Central memory CD4-positive, alpha-beta T cell (primary cell): ENCODE measurements at places on chromosomes 1 and 21.

DNA sequence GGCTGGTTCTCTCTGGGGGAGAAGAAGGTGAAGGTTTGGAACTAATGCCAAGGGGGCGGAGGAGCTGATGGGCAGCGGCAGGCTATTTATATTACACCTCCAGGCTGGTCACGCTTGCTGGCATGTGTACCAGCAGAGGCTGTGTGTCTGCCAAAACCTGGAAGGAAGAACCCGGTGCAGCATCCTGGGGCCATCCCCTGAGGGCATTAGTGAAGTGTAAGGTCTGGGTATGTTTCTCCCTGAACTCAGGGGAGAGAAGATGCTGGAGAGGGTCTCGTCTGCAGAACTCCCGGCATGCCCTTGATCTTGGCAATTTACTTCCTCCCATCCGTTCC lies 5.3 kb downstream of the DISP3 start:
- DNase-seq: no peak

DNA sequence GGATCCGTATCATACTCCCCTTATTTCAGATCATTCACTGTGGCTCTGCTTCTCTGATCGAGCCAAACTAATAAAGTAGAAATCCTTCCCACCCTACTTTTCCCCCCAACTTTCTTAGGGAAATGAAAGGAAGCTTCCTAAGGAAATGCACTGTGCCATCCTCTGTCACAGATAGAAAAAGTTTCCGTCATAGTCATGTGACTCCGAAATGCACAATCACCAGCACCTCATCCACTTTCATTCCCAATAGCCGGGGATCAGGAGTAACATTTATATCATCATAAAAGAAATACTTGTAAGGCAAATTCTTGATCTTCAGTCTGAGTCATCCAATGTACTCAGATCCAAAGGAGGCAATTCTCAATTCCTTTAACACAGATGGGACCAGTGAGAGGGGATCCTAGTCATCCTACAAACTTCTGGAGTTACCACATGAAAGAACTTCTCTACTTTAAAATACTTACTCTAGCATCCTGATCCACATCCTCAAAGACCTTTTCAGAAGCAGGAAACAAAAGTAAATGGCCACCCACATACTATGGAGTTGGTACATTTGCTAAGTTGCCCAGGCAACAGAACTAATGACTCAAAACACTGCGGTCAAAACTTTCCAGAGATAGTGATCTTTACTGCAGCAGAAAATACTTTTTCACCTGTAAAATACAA lies 97.8 kb upstream of the ZC3H11B start:
- no peak for DNase-seq

DNA sequence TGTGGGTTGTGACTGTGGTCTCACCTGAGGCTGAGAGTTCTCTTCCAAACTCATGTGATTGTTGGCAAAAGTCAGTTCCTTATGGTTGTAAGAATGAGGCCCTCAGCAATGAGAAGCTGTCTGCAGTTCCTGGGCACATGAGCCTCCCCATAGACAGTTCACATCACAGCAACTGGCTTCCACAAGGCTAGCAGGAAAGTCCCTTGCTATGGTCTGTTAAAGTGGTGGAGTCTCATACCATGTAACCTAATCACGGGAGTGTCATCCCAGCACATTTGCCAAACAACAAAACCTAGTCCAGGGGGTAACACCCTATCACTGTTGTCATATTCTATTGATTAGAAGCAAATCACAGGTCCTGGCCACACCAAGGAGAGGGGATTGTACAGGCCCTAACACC lies 163.8 kb downstream of the BACH1 start:
- DNase-seq: no peak

DNA sequence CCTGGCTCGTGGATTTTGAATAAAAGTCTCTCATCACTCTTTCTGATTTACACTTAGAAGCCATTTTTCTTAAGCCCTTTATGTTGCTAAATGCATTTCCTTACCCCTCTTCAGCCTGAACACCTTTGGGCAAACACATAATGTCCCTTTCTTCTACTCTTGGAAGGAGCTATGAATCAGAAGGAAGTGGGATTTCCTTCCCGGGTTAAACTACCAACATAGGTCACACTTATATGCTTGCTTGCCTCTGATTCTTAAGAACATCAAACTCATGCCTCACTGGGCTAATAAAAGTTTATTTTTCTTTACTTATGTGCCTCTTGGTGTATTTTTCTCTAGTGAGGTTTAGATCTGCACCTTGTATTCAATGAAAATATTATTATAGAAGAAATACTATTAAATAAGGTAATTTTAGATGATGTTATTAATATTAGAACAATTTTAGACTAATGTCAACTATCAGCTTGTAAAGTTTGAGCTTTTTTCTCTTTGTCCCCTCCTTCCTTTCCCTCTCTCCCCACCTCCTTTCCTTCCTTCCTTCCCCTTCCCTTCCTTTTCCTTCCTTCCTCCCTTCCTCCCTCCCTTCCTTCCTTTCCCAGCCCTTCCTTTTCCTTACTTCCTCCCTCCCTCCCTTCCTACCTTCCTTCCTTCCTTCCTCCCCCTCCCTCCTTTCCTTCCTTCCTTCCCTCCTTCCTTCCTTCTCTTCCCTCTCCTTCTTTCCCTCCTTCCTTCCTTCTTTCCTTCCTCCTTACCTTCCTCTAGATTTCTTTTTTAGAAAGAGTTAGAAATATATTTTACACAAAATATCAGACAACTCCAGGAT lies 66.5 kb upstream of the KCNJ6 start:
- no peak for DNase-seq

DNA sequence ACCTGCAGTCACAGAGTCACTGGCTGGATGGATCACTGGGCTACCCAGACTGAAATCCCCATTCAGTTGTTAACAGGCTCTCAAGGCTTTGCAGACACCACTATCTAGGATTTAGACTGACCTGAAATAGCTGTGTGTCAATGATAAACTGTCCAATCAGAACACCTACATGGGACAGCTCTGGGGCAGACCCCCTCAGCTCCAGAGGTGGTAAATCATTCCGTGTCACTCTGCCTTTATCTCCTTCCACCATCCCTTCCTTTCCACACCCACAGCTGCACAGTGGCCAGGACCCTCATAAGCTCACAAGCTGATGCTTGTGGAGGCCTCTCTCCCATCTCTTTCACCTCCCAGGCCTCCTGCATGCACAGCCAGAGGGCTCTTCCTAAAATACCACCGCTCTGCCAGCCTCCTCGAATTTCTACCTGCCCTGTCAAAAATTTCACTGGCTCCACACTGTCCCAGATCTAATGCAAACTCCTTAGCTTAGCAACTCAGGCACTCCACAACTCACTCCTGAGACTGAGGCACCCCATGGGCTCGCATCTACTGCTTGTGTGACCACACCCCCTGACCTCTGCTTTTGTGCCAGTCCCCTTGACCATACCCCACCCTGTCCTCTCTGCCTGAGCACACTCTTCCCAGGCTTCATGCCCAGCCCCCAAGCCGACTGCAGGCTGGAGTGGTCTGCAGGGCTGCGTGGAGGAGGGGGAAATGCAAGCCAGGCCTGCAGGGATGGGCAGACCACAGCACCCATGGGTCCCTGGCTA lies 5.8 kb downstream of the CAPZB start:
- DNase-seq: no peak

DNA sequence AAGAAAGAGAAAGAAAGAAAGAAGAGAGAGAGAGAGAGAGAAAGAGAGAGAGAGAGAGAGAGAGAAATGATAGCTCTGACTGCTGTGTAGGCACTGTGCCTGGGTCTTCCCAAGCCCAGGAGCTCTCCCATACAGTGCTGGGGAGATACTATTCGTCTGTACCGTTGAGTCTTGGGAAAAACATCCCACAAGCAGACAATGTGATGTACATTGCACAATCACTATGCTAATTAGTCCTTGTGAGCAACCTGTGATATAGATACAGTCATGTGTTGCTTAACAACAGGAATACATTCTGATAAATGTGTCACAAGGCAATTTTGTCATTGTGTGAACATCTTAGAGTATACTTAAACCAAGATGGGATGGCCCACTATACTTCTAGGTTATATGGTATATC lies 381.0 kb downstream of the HHAT start:
- no peak for DNase-seq

DNA sequence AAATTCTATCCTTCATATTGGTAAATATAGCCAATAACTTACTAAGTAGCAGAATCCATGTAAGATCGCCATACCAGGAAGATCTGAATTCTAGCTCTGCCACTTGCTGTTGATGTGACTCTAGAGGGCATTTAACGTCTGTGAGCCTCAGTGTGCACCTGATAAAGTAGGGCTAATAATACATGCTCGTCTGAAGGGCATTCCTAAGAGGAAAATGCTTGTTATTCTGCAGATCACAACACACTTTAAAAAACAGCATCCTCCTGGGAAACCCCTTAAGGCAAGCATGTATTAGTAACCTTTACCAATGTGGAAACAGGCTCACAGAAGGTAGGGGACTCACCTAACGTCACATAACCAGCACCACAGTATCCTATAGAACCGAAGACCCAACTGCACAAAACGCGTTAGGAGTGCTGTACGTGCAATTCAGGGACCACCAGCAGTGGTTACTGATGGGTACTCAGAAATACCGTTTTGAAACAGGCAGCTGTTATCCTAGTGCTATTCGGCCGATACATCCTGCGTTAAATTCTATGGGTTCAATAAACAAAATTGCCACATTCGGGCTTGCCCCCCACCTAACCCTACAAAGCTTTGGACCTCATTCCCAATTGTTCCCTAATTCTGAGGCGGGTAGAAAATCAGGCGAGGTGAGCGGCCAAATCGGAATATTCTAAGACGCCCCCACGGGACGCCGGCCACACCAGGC lies 758 bp downstream of the DEPDC1 start:
- DNase-seq: no peak

DNA sequence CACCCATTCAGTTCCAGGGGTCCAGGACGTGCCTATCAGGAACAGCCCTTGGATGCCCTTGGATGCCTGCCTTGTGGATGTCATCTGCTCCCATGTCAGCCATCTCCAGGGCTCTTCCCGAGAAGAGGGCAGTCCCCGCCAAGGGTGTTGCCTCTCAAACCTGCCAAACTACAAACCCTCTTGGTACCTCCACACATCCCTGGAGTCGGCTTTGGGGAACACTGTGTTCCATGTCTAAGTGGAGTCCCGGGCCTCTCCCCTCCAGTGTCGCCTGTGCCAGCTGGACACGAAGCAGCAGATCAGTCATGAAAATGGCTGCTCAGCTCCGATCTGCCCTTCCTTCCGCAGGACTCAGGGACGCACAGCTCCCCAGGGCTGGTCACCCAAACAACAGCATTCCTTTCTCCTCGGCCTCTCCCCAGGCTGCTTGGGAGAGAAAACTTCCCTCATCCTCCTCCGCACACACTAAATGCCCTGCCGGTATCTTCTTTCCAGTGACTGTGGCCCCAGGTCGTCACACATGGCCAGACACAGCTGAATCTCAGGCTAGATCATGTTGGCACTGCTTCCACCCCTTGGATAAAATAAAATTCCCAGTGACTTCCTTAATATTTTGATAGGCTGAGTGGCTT lies 53.4 kb downstream of the GALNT2 start:
- no peak for DNase-seq

- no peak for DNase-seq
Measured at GRCh38 chr1:44677201-44677766, 2.8 kb downstream of the ARMH1 start.

GRCh38 chr1:221832151-221832550 lies 90.3 kb upstream of the DUSP10 start:
- no peak for DNase-seq

GRCh38 chr1:116377541-116378529 lies 4.8 kb downstream of the ATP1A1 start:
- peak; percentile 65 for DNase-seq

GRCh38 chr1:50270926-50271325 lies 152.3 kb downstream of the DMRTA2 start:
- no peak for DNase-seq
